ENCODE measurements at places on chromosomes 11 and 22. TPM values are rescaled to one million over a fixed set of nuclear protein-coding genes. Genes with fewer than 3 reads are reported as not detected.

- no peak for DNase-seq
Observed at GRCh38 chr11:928786-929185, 3.1 kb downstream of the AP2A2 start.

GRCh38 chr11:30565027-30565426, 21.1 kb downstream of the MPPED2 start:
- no peak for DNase-seq

WNT11 gene
- 28.0 TPM for total RNA-seq

STK33 gene
- total RNA-seq, result 8.2 TPM

MUC5AC gene
- total RNA-seq, result not detected

CDC45 gene
- 6.3 TPM for total RNA-seq
